ENCODE measurements at places on chromosomes 12 and 14. TPM values are rescaled to one million over a fixed set of nuclear protein-coding genes. Genes with fewer than 3 reads are reported as not detected.

FGF23 gene
- total RNA-seq = not detected

AQP5 gene
- not detected for total RNA-seq

TGM1 gene
- total RNA-seq = 0.56 TPM

OR4N5 gene
- total RNA-seq = not detected

GPRC5D gene
- total RNA-seq = not detected

SOAT2 gene
- total RNA-seq = 0.18 TPM

C12orf42 gene
- not detected for total RNA-seq

DNA sequence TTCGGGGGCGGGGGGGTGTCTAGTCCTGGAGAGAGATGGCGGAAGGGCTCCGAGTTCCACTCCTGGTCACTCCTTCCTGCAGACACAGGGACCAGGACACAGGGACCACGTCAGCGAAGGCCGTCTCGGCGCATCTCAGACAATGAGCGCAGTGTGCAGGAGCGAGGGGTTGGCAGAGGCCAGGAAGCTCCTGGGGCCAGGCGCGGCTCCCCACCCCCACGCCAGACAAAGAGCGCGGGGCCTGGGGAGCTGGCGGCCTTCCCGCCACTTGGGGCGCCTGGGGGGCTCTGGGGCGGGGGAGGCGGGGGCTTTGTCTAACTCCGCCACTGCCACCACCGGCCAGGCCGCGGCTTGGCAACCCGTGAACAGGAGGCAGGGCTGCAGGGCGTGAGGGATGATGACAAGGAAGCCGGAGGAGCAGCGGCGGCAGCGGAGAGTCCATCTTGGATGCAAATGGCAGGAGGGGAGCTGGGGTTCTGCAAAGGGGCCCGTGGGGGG, 2.2 kb downstream of the CDK2AP1 start:
- H3K36me3 ChIP-seq = peaks cover 26% of the 10 kb centered on the region
- peak overlapping the region; percentile 85 for H3K27ac ChIP-seq
- peaks cover 17% of the 10 kb centered on the region for H3K4me1 ChIP-seq
- H3K4me3 ChIP-seq = peak overlapping the region; percentile 74

GRCh38 chr12:125111403-125111802, 46.2 kb downstream of the AACS start:
- H3K27me3 ChIP-seq = no peaks in the 10 kb centered on the region
- H3K4me3 ChIP-seq = no peak overlapping the region
- peaks cover 26% of the 10 kb centered on the region for H3K36me3 ChIP-seq
- peak; percentile 14 for DNase-seq

- H3K27me3 ChIP-seq = peaks cover 7% of the 10 kb centered on the region
- no peaks in the 10 kb centered on the region for H3K36me3 ChIP-seq
- H3K4me3 ChIP-seq = peak overlapping the region; percentile 58
- H3K4me1 ChIP-seq = no peaks in the 10 kb centered on the region
- peak; percentile 7 for DNase-seq
These were observed 627 bp downstream of the CPM start for GRCh38 chr12:68932128-68932960.

Data from IMR-90 (cell line).